ENCODE measurements at places on chromosomes 7 and 10.

- DNase-seq = no peak
These were observed 209.2 kb downstream of the GPAM start for GRCh38 chr10:111974325-111974724.

- no peak for DNase-seq
These were observed 464.7 kb upstream of the IGFBP3 start for GRCh38 chr7:46385662-46386309.

GRCh38 chr7:93821463-93821862 lies 69.1 kb downstream of the TFPI2 start:
- DNase-seq = no peak

- no peak for DNase-seq
These were observed 118.5 kb upstream of the DIP2C start for GRCh38 chr10:807958-808353.

DNA sequence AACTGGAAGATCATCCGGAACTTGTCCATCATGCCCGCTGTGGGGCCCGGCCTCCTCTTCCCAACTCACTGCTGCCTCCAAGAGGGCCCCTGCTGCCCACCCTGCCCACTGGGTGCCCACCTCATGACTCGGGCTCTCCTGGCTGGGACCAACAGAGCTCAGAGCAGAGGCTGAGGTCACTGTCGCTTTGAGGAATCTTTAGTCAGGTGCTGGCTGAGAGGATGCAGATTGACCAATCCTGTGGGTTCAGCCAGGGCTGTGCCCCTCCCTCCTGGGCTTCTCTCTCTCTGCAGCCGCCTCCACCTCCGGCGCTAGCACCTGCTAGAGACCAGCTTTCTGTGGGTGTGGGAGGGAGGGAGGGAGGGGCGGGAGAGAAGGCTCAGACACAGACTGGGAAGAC lies at the start of gene CALHM1:
TSS of gene CALHM1 (minus strand) at position 181 of the 400 bp plus-strand sequence. CDS start at position 32, 149 bp downstream.
- no peak for DNase-seq

- no peak for DNase-seq
These were observed 36.3 kb downstream of the ABCB1 start for GRCh38 chr7:87564296-87564963.

- DNase-seq = no peak
These were observed 19.1 kb upstream of the KLF6 start for GRCh38 chr10:3803927-3804741.

- DNase-seq = no peak
These were observed 270.4 kb upstream of the KLF14 start for GRCh38 chr7:131004371-131004770.

GRCh38 chr10:47322300-47323061 lies at the start of gene GDF2:
TSS of gene GDF2 (plus strand) at chr10:47322454. CDS start at chr10:47322669, 215 bp downstream.
- DNase-seq = no peak

DNA sequence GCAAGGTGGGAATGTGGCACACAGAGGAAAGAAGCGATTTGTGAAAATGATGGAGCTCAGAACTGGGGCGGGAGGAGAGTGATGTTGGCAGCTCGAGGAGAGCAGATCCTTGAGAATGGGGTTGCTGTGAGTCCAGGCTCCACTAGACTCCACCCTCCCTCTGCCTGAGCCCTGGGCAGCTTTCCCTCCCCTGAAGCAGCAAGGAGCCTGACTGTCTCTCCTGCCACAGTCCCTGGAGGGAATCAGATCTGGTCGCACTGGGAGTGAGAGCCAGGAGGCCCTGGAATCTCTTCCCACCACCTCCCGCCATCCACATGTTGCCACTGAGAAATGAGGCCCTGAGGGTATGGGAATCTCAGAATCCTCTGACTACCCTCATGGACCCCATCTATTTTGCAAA lies 362.7 kb downstream of the PLXNA4 start:
- DNase-seq = no peak

DNA sequence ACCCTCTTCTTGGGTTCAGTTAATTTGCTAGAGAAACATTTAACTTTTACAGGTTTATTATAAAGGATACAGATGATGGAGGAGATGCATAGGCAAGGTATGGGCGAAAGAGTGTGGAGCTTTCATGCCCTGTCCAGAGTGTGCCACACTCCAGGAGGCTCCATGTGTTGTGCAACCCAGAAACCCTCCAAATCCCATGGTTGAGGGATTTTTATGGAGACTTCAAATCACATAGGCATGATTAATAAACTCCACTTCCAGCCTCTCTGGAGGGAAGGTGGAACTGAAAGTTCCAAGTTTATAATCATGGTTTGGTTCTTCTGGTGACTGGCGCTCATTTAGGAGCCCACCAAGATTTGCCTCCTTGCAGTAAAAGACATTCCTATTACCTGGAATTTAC lies 159.9 kb downstream of the PHTF2 start:
- no peak for DNase-seq

DNA sequence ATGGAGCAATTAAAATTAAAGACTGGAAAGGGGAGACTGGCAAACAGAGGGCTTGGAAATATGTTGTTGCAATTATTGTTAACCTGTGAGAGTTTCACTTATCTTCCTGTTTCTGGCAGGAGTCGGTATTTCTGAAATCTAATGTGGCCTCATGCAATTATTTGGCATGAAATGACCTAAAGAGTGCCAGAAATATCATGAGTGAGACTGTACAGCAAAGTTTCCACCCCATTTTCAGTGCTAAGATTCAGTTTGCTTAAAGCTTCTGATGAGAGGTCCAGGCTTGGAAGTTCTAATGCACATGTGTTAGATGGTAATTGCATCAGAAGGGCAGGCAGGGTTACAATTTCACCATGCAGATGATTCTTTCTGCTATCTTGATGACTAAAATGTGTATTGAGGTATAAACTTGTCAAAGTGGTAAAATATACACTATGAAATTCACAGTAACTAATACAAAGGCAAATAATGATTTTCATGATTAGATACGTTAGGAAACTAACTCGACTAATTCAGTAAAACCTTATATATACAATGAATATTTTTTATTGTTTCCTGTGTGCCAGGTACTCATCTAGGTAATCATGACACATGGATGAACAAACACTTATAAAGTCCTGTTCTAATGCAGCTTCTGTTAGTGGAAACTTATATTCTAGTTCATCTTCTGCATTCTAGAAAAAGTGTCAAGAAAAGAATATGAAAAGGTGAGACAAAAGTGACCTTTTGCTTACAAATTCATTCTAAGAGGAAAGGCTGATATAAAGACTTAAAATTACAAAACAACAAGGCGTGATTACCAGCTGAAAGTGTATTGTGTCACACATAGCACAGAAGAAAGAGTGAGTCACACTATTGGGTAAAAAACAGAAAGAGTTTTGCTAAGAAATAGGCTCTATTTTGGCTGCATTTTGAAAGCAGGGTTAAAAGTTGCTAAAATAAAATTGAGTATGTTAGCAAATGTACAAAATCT lies 533.4 kb upstream of the SEMA3D start:
- no peak for DNase-seq

DNA sequence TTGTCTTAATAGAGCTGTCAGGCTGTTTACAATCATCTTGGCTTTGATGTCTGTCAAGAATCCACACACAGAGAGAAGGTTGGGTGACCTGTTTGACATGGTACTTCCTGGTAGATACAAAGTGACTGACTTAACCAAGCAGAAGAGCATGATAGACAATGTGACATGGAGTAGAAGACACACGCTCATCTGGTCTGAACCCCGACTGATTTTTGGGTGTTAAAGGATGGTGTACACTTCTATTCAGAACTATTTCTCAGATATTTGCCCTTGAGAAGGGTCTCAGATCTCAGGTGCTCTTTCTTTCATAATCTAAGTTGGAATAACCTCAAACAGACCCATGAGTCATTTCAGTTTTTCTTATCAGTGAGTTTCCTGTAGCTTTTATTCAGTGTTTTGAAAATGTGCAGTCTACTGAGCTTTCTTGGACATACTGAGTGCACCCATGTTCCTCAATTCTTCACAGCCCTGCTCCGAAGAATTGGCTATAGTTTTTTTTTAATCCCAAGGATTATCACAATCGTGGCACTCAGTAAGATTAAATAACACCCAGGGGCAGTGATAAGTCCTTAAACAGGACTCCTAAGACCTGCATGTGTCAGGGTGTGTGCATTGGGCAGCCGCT lies 46.4 kb upstream of the NXPH1 start:
- no peak for DNase-seq

DNA sequence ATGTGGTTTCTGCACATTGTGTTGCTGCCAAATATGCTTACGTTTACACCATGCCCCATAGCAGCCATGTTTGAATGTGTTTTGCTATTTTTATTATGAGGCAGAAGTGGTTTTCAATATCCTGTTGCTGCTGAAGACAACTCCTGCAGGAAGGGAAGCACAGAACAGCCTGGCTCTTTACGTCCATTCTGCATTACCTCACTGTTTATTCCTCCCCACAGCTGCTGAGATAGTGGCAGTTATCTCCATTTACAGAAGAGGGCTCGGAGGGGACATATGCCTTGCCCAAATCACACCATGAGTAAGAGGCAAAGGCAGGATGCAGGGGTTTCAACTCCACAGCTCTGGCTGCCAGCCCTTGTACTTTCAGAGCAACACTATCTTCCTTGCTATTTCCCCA lies 35.3 kb downstream of the PLPP4 start:
- DNase-seq = no peak

GRCh38 chr7:875051-875450 lies 1.3 kb upstream of the GET4 start:
- DNase-seq = peak; percentile 42

- DNase-seq = no peak
These were observed 1067.5 kb upstream of the C7orf33 start for GRCh38 chr7:147523056-147523455.

GRCh38 chr10:11824376-11824775 lies 1.2 kb downstream of the PROSER2 start:
- DNase-seq = no peak

DNA sequence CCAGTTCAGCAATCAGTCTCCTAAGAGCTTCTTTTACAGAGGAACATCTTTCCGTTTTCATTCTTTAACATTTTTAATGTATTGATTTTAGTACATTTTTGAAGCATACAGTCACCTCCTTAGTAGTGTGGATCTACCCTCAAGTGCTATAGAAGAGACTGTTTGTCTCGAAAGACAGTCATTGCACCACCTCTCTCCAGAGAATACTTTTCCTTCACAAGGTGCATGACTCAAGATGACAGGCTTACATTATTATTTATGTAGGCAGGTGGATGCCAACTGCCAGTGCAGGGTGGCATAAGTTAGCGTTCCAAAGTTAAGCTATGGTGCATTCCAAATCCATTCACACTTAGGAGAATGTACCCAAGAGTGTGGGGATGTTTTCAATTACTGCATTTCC lies 71.8 kb downstream of the ZEB1 start:
- DNase-seq = no peak

DNA sequence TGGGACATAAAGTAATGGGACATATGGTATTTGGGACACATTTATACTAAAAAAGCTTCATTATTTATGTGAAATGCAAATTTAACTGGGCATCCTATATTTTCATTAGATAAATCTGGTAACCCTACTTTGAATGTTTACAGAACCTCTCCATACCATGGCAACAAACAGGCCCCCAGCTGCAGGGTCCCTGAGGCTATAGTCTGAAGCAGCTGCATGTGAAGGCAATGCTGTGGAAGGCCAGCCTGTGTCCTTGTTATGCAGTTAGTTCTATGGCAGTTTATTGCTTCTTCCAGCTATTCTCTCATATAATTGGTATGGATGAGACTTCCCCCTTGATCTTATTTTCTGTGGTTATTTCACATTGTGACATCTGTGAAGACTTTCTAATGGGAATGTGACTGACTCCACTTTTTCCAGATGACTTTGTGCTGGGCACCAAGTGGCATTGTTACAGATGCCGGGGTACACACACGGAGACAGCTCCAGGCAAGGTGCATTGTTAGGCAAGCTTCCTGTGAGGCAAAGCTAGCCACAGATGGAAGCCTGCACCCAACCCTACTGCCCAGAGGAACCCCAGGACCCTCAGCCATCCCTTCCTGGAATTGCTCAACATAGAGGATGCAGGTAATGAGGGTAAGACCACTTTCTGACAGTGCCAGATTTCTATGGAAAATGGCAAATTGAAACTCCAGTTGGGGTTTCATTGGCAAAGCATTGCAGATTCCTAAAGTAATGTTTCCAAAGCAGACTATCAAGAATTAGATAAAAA lies 49.5 kb upstream of the ADAM12 start:
- no peak for DNase-seq

GRCh38 chr7:142957723-142958122 lies 4.4 kb downstream of the KEL start:
- no peak for DNase-seq

DNA sequence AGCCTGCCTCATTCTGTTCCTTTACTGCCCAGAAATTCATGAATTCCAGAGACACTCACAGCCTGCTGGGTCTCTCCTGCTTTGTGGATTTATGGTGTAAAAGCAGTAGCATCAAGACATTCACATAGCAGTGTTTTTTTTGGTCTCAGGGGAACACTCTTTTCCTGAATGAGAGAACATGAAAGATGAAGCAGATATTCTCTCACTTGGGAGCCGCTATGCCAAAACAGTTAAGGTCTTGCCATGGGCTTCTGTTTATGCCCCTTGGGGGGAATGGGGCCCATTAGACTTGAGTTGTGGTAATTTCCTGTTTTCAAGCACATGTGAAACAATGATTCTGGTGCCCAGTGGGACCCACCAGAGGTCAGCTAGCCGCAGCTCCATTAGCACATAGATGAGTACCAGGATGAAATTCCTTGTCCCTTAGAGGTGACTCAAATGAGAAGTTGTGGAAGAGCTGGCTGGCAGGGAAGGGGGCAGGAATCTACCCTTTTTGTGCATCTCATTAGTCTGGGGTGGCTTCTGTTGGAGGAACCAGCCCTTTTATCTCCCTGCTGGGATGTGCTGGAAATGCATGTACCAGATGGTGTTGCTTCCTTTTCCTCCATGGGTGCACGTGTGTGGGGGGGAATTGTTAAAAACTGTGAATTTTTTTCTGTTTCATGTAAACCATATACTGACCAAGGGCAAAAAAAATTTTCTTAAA lies 13.3 kb downstream of the BMPER start:
- no peak for DNase-seq

DNA sequence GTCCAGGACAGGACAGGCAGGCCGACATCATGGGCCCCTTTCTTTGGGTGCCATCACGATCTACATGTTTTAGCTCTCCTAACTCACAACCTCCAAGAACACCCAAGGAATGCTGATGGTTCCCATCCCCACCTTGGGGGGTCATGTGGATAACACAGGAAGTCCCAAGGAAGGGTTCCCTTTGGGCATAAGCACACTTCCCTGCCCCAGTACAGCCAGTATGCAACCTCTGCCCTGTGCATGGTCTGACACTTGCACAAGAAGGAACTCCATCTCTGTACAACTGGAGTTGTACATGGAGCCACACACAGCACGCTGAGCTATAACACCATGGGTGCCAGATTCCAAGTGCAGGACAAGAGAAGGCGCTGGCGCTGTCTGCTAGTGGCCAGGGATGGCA lies 11.0 kb downstream of the MAT1A start:
- no peak for DNase-seq

DNA sequence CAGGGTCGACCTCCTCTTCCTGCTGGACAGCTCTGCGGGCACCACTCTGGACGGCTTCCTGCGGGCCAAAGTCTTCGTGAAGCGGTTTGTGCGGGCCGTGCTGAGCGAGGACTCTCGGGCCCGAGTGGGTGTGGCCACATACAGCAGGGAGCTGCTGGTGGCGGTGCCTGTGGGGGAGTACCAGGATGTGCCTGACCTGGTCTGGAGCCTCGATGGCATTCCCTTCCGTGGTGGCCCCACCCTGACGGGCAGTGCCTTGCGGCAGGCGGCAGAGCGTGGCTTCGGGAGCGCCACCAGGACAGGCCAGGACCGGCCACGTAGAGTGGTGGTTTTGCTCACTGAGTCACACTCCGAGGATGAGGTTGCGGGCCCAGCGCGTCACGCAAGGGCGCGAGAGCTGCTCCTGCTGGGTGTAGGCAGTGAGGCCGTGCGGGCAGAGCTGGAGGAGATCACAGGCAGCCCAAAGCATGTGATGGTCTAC lies 46.9 kb downstream of the VWA2 start:
- DNase-seq = no peak
